ENCODE measurements at places on chromosomes 6 and 20. TPM values are rescaled to one million over a fixed set of nuclear protein-coding genes. Genes with fewer than 3 reads are reported as not detected.

DEF6 gene
- 0.18 TPM for total RNA-seq

PDE7B gene
- total RNA-seq = 23.9 TPM

CD93 gene
- 2.0 TPM for total RNA-seq

DNA sequence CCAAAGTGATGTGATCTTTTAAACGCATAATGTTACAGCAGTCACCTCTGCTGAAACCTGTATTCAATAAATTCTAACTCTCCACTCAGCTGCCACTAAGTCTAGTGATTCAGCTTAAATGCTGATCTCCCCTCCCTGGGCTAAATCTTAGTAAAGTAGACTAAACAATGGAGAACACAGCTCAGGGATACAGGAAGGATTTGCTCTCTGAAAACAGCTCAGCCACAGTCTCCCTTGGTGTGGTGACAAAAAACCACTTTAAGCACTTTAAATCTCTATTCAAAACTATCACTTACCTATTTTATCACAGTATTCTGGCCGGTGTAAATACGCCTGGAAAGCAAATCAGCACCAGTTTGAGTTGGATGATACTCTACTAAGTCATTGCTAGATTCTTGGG, 130.6 kb downstream of the RFX6 start:
- DNase-seq = no peak

PLAGL2 gene
- total RNA-seq = 4.2 TPM

RIMS1 gene
- not detected for total RNA-seq
